ENCODE measurements at places on chromosomes 4 and X. TPM values are rescaled to one million over a fixed set of nuclear protein-coding genes. Genes with fewer than 3 reads are reported as not detected.

DNA sequence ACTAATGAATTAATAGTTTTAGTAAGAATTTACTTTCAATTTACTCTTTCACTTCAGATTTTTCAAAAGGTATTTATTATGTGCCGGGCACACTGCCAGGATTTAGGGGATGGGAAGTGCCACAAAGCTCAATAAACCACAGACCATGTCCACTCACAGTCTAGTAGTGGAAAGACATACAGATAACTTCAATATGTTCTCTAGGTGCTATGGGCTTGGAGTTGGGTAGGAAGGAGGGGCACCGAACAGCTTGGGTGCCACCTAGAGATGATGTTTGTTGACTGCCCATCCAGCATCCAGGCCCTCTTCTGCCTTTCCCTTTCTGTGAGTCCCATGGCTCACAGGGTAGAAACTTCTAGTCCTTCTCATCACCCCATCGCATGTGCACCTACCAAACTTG lies 17.8 kb downstream of the MFAP3L start:
- DNase-seq: no peak

- DNase-seq: no peak
These were observed 23.0 kb downstream of the CDKL5 start for GRCh38 chrX:18448416-18448815.

DNA sequence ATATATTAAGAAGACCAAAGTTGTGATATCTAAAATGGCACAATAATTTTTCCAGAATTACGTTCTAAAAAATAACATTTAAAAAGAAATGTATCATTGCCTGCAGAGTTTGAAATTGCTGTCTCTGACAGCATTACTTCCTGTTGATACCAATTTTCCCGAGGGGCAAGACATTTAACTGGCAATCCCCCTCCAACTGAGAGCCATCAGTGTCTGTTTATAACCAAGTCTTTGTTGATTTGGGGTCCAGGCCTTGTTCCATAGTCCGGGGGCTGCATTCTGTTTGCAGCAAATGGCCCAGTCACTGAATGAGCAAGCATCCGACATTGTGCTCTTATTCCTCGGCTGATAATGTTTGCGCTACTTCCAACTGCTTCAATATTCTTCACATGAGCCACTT lies 231.5 kb downstream of the NAF1 start:
- no peak for DNase-seq

TBC1D8B gene
- 7.7 TPM for total RNA-seq
